RPMI7951 (cell line): ENCODE measurements at places on chromosomes 1 and 21. TPM values are rescaled to one million over a fixed set of nuclear protein-coding genes. Genes with fewer than 3 reads are reported as not detected.

KRTAP13-2 gene
- total RNA-seq: not detected in 2 replicates

FAM72D gene
- 4.7 and 7.3 TPM in 2 replicates for total RNA-seq

SHE gene
- not detected in 2 replicates for total RNA-seq

GRCh38 chr1:62250126-62250726 is 55.6 kb downstream of the L1TD1 start:
- DNase-seq: no peak

- DNase-seq: no peak
These were observed 16.7 kb upstream of the ZYG11A start for GRCh38 chr1:52825868-52826267.
